ENCODE measurements at places on chromosomes 2 and 18.

DNA sequence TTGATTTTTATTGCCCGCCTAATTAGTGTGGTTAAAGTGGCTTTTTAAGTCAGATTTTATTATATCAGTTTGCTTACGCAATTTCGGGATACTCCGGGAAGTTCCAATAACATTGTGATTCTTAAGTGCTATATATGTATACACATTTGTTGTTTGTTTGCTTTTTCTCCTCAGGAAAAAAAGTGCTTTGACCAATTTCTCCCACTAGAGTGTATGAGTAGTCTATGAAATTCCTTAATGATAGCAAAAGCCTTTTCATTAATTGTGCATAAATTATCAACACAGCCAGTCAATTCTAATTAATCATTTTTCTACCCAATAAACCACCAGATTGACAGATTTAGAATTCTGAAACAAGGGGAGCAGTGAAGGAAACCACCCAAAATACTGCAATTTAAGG, 172.2 kb downstream of the DPP10 start:
- no peak for DNase-seq

DNA sequence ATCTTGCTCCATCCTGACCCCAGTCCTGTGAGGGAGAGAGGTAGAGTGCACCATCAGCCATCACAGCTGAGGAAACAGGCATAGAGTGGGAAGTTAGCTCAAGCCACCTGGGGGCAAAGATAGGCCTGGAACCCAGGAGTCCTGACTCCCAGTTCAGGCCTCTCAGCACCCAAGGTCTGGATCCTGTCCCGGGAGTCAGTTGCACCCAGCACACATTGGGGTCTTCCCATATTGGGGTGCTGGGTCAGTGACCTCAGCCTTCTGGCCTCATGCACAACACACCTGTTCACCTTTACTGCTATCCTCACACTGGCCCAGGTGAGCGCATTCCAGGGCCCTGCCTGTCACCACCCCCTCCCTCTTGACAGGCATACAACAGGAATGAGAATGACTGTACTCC, 24.7 kb downstream of the ST8SIA5 start:
- no peak for DNase-seq

GRCh38 chr18:58785171-58785805, 79.4 kb upstream of the ZNF532 start:
- no peak for DNase-seq

DNA sequence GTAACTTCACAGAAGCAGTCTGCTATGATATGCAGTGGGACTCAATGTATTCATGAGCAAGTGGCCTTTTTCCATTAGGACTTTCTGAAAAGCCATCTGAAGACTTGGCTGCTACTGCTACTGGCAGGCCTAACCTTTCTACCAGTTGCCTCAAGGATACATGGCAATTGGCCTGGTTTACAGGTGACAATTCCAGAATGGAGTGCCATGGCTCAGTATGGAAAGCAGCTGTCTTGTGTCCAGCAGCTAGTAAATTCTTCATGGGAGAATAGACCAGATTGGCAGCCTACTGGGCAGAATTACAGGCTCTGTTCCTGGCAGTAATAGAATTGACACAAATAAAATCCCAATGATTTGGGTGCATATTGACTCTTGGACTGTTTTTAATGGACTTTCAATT, 12.6 kb upstream of the TMX3 start:
- DNase-seq, result no peak

- no peak for DNase-seq
These were observed 497.0 kb upstream of the FSIP2 start for GRCh38 chr2:185241556-185241955.

DNA sequence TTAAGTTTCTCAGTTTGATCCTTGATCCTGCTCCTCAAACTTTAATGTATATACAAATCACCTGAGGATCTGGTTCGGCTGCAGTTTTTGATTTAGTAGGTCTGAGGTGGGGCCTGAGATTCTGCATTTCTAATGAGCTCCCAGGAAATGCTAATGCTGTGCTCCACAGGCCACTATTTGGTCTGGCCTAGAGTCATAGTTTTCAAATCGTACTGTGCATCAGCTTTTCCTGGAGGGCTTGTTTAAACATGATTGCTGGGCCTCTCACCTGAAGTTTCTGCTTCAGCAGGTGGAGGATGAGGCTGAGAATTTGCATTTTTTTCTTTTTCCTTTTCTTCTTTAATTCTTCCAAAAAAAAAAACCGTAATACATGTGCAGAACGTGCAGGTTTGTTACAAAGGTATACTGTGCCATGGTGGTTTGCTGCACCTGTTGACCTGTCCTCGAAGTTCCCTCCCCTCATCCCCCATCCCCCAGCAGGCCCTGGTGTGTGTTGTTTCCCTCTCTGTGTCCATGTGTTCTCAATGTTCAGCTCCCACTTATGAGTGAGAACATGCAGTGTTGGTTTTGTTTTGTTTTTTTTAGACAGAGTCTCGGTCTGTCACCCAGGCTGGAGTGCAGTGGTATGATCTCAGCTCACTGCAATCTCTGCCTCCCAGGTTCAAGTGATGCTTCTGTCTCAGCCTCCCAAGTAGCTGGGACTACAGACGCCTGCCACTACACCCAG, 42.2 kb upstream of the CD28 start:
- DNase-seq, result no peak

DNA sequence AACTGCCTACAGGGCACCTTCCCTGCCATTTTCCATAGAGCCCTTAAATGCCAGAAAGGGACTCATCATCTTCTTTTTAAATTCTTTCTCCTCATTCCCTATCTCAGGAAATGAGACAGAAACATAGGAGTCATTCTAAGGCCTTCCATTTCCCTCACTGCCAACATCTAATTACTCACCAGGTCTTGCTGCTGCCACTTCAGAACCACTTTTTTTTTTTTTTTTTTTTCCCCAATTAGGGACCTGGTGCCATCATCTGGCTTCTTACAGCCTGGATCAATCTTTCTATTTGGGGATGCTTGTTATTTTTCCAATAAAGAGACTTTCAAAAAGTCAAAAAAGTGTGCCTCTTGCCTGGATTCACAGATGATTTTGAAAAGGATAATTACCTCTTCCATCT, 373.4 kb downstream of the LPIN1 start:
- no peak for DNase-seq

- no peak for DNase-seq
These were observed 957.7 kb upstream of the GYPC start for GRCh38 chr2:125698280-125698679.

- no peak for DNase-seq
These were observed 140.7 kb upstream of the PXDN start for GRCh38 chr2:1884933-1885580.

- no peak for DNase-seq
These were observed at the start of gene HNMT for GRCh38 chr2:137964066-137964858. Gene HNMT, plus strand, starts transcription at chr2:137964473. Its CDS starts 19 bp downstream, at chr2:137964492.

- DNase-seq, result no peak
These were observed 113.1 kb upstream of the RAB12 start for GRCh38 chr18:8496186-8496585.

DNA sequence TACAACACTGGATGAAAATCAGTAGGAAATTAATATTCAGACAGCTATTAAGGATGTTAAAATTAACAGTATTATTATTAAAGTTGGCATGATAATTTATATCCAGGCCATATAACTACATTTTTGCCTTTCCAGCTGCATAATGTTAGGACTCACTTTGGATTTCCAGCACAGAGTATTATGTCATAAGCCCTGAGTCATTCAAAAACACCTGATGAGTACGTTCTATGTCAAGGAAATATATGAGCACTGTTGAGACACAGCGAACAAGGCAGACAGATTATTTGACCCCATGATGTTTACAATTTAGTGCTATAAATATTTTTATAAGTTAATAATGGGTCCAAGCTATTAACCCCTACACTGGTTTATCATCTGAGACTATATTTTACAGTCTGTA, 59.8 kb upstream of the RIT2 start:
- no peak for DNase-seq

DNA sequence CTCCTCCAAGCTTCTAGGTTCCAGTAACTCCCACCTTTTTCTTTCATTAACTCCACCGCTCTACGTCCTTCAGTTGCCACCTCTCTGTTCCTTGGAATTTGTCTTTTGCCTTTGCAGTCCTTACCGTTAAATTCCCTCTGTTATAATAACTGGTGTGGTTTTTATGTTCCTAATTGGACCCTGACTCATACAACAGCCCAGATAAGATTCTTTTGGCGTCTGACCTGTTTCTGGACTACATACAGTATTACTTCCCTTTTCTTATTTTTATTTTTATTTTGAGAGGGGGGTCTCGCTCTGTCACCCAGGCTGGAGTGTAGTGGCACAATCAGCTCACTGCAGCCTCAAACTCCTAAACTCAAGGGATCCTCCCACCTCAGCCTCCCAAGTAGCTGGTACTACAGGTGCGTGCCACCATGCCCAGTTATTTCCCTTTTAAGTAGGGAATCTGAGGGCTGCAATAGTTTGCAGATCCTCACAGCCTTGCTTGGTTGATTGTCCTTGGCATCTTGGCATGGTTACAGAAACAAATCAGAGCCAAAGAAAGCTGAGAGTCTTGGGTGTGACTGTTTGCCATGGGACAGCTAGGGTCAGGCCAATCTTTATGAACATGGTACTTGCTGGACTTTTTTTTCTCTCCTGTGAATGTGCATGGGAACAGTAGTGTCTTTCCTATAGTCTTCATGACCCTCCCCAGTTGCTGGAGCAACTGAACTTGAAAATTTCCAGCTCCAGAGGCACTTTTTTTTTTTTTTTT, 22.0 kb downstream of the TCF23 start:
- DNase-seq, result peak; percentile 21

DNA sequence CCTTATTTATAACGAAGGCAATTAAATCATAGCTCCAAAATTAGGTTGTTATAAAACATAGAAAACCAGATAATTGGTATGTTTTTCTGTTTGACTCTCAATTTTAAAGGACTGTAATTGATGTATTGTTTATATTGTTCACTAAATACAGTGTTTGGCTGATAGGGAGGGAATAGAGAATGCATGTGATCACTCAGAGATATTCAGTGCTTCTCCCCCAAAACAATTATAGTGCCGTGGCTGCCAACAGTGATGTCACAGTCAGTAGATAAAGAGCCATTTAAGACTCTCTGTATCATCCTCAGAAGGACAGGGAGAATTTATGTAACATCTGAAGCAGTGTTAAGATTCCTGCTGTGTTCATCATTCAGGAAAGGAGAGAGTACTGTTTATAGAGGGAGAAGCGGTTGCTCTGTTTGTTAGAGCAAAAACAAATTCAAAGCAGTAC, 69.6 kb downstream of the PHLPP1 start:
- DNase-seq, result no peak

- DNase-seq, result peak; percentile 24
These were observed 9.5 kb downstream of the KCMF1 start for GRCh38 chr2:84980263-84980983.

DNA sequence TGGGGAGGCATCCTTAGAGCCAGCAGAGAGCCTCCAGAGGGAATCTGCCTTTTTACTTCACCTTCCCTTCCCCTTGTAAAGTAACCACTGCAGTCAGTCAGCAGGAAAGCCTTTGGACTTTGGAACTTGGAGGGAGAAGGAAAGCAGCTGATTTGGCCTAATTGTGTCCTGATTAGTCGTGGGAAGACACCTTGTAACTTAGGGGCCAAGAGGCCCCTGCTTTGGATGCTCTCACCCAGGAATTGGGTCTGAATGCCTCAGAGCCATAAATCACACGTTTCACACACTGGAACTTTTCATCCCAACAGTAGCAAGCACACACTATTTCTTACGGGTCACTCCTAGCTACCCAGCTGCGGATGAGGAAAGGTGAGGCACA, 81.0 kb upstream of the PPM1B start:
- DNase-seq, result no peak

GRCh38 chr18:70220628-70221027, 15.1 kb upstream of the RTTN start:
- DNase-seq, result no peak

GRCh38 chr2:60648191-60648590, 94.7 kb upstream of the BCL11A start:
- no peak for DNase-seq

DNA sequence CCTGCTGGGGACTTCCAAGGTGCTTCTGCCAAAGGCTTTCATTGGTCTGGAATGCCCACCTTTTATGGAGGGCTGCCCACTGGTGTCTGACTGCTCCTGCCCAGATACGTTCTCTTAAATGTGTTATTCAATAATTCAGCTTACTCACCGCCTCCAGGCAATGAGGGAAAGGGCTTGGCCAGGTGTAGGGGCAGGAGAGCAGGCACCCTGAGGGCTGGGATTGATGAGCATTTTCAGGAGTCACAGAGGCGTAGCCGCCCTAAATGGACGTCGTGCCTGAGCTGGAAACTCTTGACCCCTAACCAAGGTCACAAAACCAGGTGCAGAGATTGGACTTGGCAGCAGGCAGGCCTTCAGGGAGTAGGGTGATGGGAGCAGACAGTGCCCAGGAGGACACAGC, 26.8 kb downstream of the MAL start:
- DNase-seq, result no peak

- DNase-seq, result peak; percentile 44
These were observed 542 bp upstream of the CNNM3 start for GRCh38 chr2:96815326-96816126.

DNA sequence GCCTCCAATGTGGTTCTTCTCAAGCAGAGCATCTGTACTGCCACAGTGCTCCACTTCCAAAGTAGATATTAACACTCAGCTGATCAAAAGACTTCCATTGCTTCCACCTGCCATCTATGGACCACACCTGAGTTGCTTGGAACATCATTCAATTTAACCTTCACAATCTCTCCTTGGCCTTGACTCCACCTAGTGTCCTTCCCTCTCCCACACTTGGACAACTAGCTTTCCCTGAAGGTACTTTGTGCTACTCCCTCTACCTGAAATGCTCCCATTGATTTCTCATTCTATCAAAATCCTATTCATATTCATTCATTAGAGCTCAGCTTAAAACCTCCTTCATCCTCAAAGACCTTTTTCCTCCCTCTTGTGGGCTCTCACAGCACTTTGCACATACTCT, 48.7 kb downstream of the SOWAHC start:
- DNase-seq, result no peak

Data from NAMALWA (cell line).